NCI-H2029 (cell line): ENCODE measurements at places on chromosomes 13 and 19.

DNA sequence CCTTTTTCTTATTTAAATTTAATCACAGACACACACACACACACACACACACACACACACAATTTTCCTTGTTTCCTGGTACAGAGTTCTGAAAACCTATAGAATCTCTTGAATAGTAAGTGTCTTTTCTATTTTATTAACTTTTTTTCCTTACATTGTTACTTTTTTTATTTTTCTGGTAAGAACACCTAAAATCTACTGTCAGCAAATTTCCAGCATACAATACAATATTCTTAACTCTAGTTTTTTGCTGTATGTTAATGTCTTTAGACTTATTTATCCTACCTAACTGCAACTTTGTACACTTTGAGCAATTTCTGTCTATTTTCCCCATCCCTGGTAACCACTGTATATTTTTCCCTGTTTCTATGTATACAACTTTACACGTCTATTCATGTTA is 1179.8 kb downstream of the SLITRK1 start:
- DNase-seq: no peak

DNA sequence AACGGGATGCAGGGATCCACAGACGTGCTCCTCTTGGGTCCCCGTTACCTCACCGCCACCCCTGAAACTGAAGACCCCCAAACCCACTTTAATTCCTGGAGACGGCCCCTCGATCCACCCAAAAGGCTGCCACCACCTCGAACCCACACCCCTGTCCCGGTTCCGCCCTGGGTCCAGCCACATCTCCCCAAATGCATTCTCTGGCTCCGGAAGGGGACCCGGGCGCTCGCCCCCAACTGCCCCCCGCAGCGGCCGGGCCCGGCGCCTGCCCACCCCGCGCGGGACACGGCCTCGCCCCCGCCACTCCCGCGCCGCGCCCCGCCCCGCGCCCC is 219 bp upstream of the FSTL3 start:
- no peak for DNase-seq

GRCh38 chr13:48536621-48537250 is 3.9 kb upstream of the RCBTB2 start:
- no peak for DNase-seq

DNA sequence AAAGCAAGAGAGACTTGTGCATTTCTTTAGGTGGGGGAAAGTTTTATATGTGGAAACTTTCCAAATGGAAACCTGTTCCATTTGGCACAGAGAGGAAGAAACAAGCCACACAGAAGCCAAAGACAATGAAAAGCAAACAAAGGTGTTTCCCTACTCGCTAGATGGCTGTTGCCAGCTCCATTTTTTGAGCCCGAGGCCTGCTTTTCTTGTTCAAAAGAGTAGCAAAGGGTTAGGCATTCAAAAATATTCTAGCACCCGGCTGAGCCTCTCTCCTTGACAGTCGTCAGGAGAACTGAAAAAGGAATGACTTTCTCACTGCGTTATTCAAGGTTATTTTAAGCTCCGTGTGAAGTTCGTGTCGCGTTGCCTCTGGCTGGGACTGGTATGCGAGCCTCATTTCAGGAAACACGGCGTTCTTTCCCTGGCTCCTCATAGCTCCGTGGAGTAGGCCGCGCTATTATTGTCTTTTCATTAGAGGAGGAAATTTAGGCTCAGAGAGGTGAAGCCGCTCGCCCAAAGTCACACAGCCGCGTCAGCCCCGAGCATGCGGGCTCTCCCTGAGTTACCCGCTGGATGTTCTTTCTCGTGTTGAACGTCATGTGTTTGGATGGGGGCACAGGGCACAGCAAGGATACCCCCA is 7.6 kb downstream of the TRPM4 start:
- no peak for DNase-seq

DNA sequence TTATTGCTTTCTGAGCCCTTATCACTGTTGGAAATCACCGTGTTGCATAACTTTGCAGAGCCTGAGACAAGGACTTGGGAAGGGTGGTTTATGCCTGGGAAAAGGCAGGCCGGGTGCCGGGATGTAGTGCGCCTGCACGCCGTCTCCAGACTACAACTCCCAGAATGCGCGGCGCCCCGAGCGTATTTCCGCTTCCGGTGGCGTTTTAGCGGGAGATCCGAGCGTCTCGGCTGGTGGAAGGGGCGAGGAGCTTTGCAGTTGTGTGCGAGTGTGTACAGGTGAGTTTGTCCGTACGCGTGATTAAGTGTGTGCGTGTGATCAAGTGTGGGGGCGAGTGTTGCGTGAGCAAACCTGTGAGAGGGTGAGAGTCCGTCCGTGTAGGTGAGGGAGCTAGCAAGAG is 75.4 kb downstream of the PEG3 start:
- no peak for DNase-seq

GRCh38 chr19:8180018-8180417 is 29.2 kb upstream of the CERS4 start:
- DNase-seq: peak; percentile 83

DNA sequence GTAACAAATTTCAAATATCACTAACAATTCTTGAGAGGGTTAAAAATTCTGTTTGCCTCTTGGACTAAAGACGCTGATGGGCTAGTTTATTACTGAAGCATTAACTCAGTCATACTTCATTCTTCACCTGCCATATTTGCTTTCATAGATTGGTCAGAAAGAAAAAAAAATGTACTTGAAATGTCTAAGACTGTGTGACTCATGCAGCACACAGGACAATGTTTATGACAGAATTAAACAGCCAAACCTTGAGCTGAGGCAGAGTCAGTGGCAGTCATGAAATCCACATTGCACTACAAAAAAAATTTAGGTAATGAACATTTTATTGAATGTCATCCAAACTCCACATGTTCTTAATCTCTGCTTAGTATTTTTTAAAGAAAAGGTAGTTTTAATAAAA is 135.6 kb downstream of the PRR20E start:
- no peak for DNase-seq

DNA sequence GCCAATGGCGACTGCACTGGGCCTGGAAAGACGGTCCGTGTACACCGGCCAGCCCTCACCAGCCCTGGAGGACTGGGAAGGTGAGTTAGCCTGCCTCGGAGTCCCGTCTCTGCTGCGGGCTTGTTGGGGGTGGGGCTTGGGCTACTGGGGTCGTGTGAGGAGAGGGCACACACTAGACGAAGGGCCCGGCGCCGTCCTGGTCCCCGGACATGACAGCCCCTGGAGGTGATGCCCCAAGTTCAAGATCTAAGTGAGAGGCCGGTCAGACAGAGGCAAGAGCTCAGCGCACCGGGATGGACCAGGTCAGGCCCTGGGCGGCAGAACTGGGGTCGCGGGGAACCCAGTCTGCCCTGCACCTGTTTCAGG is 1.6 kb downstream of the CILP2 start:
- no peak for DNase-seq

GRCh38 chr19:12647490-12648071 is 19.0 kb downstream of the MAN2B1 start:
- DNase-seq: peak; percentile 76

DNA sequence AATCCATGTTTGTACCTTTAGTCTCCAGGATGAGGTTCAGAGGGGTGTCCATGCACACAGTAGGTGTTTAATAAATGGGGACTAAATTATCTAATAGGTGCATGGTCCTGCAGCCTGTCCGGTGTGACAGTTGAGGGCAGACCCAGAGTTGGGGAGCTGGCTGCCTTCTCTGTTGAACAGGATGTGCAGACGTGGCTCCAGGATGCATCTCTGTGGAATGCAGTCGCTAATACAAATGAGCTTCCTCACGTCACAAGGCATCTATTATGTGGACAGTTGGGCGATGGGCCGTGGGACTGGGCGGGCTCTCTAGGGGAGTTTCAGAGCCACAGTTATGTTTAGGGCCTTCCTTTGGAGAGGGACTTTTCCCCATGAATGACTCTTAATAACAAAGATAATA is 71.0 kb downstream of the SIPA1L3 start:
- no peak for DNase-seq

DNA sequence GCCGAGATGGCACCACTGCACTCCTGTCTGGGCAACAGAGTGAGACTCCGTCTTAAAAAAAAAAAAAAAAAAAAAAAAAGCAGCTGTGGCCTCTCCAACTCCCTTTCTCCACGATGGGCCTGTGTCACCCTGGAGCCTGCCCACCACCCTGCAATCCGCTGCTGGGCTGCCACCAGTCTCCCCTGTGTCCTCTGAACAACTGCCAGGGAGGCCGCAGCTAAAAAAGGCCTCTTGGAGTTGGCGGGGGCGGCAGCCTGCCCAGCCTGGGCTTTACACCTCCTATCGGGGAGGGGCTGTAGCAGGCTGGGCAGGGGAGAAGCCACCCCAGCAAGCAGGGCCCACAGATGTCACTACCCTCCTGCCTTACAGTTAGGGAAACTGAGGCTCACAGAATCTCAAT is 3.5 kb downstream of the CDC37 start:
- DNase-seq: no peak

DNA sequence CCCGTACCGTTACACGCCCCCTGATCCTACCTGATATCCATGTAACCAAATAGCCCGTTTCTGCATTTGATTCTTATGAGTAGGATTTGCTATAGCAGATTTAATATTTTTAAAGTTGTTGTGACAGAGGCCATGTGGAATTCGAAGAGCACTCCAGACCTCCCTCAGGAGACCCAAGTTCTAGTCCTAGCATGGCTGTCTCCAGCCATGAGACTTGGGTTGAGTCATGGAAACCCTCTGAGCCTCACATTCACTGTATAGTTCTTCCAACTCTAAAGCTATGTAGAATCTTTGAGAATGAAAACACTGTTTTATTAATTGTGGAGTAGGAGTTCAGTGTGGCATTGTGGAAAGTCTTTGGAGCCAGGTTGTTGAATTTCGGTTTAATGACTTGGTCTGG is 8.0 kb upstream of the GPR183 start:
- no peak for DNase-seq

- no peak for DNase-seq
Observed at GRCh38 chr19:11538232-11539036, at the start of gene CNN1. CNN1 (plus strand) TSS chr19:11538851; CDS start chr19:11538928, 77 bp downstream.

DNA sequence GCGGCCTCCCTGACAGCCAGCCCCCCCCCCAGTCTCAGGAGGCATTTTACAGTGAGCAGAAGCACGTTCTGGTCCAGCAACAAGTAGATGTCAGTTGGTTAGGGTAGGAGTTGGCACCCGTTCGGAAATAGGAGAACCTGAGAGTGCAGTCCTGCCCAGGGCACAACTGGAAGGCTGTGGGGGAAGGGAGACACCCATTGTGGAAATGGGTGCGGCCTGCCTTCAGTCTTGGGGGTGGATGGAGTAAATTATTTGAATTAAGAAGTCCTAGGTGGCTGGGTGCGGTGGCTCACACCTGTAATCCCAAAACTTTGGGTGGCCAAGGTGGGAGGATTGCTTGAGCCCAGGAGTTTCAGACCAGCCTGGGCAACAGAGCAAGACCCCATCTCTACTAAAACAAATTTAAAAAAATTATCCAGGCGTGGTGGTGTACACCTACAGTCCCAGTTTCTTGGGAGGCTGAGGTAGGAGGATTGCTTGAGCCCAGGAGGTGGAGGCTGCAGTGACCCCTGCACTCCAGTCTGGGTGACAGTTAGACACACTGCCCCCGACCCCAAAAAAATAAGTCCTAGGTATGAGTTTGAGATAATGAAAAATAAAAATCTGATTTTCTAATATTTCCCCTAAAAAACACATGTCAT is 1.2 kb downstream of the CIRBP start:
- peak; percentile 68 for DNase-seq

- DNase-seq: no peak
Observed at GRCh38 chr13:59954601-59955000, 209.1 kb downstream of the DIAPH3 start.

GRCh38 chr19:37991176-37991835 is 84.3 kb downstream of the SIPA1L3 start:
- no peak for DNase-seq

DNA sequence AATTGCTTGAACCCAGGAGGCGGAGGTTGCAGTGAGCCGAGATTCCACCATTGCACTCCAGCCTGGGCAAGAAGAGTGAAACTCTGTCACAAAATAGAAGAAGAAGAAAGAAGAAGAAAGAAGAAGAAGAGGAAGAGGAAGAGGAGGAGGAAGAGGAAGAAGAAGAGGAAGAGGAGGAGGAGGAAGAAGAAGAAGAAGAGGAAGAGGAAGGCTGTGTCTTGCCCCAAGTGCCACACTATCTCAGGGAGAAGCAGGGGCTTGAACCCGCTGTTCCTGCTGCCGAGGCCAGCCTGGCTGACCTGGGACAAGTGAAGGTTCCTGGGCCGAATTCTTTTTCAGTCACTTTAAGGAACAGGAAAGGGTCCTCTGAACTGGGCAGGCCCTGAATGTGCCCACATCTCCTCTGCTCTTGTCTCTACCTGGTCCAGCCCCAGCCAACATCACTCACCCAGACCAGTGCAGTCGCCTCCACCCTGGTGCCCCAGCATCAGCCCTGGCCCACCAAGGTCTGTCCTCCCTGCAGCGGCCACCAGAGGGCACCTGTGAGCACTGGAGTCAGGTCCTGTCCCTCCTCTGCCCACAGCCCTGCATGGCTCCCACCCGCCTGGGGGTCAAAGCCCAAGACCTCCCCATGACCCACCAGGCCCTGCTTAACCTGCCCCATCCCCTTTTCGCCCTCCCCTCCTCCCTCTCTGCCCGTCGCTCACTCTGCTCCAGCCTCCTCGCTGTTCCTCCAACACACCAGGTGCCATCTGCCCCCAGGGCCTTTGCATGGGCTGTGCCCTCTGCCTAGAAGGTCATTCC is 20.0 kb downstream of the TICAM1 start:
- DNase-seq: peak; percentile 61

DNA sequence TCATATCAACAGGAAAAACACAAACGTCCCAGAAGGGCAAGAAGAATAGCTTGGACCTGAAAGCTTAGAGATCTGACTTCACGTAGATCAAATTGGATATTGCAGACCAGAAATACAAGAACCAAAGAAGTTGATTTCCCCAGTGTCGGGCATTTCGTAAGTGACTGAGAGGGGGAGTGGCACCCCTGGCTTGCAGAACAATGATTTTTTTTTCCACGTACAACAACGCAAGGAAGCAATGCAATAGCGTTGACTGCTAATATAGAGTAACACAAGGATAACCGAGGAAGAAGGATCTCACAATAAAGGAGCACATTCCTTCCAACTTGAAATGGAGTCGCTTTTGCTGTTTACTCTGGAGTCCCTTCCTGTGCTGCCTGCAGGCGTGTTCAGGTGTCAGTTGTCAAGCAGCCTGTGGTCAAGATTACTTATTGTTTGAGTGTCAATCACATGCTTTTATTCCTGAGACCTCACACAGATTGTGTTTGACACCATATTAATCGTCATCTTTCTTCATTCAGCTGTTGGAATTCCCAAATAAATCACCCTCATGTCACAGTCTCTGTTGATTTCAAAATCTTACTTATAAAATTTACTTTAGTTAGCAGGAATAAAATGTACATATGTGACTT is 139.4 kb downstream of the FREM2 start:
- no peak for DNase-seq

DNA sequence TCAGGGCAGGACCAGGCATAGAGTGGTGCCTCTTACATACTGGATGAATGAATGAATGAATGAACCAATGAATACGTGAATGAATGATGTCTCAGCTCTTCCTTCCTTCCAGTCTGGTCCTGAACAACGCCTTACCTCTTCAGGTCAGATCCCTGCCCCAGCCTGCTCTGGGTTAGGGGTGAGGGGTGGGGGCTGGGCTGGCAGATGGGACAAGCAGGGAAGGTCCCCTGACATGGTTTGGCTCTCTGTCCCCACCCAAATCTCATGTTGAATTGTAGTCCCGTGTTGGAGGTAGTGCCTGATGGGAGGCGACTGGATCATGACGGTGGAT is 9.3 kb downstream of the DIRAS1 start:
- DNase-seq: no peak

GRCh38 chr13:53020764-53021335 is 7.8 kb upstream of the OLFM4 start:
- no peak for DNase-seq
